CD4-positive, alpha-beta T cell treated with Interleukin-4 for 1 hour (primary cell): ENCODE measurements at places on chromosomes 6 and 20.

DNA sequence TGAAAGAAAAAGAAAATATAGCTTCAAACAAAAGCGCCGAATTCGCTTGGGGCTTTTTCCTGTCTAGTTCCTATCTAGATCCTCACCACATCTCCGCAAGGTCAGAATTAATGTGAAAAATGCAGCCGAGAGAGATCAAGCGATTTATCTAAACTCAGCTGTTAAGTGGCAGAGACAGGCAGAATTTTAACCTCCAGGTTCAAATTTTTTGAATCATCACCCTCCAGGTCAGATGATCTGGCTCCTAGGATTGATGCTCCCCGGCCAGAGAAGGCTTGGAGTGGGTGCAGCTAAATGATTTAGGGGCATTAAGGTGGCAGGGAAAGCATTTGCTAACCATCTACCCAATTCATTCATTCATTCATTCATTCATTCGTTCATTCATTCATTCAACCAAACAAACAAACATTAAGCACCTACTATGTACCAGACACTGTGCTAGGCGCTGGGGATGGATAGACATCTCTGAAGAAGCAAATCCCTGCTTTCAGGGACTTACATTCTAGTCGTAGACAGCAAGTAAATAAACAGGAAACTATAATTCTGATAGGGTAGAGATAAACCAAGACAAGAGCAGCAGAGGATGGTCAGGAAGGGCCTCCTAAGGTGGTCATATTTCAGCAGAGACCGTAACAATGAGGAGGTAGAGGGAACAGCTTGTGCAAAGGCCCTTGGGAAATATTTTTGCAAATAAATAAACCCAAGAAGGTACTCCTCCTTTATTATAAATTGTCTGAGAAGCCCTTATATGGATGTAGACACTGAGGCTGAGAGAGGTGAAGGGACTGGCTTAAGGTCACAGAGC lies 672 bp upstream of the UBE2V1 start:
- no peak for DNase-seq

DNA sequence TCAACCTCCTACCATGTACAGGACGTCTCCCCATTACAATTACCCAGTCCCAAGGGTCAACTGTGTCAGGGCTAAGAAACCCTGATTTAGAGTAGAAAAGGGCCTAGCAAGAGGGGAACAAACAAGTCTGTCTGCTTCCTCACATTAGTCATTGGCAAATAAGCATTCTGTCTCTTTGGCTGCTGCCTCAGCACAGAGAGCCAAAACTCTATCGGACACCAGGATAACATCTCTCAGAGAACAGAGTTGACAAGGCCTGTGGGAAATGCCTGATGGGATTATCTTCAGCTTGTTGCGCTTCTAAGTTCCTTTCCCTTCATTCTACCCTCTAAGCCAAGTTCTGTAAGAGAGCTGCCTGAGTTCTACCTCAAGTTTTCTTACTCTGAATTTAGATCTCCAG lies 19.0 kb upstream of the VSX1 start:
- DNase-seq = no peak

DNA sequence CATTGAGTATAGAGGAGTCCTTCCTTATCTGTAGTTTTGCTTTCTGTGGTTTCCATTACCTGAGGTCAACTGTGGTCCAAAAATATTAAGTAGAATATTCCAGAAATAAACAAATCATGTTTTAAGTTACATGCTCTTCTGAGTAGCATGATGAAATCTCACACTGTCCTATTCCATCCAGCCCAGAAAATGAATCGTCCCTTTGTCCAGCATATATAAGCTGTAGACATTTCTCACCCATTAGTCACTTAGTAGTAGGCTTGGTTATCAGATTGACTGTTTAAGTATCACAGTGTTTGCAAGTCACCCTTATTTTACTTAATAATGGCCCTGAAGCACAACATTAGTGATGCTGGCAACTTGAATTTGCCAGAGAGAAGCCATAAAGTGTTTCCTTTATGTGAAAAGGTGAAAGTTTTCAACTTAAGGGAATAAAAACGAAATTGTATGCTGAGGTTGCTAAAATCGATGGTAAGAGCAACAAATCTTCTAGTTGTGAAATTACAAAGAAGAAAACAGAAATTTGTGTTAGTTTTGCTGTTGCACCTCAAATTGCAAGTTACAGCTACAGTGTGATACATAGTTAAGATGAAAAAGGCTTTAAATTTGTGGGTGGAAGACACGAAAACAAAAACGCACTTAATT lies 198.6 kb upstream of the SIM1 start:
- no peak for DNase-seq

DNA sequence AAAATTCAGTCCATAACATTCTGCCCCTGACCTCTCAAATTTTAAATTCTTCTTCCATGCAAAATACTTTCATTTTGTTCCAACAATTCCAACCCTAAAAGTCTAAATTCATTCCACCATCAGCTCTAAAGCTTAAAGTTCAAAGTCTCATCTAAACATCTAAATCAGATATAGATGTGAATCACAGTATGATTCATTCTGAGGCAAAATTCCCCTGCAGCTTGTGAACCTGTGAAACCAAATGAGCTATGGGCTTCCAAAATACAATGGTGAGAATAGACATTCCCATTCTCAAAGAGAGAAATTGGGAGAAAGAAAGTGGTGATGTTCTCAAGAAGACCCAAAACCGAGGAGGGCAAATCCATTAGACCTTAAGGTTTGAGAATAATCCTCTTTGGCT lies 309.8 kb downstream of the HIVEP2 start:
- DNase-seq = no peak

DNA sequence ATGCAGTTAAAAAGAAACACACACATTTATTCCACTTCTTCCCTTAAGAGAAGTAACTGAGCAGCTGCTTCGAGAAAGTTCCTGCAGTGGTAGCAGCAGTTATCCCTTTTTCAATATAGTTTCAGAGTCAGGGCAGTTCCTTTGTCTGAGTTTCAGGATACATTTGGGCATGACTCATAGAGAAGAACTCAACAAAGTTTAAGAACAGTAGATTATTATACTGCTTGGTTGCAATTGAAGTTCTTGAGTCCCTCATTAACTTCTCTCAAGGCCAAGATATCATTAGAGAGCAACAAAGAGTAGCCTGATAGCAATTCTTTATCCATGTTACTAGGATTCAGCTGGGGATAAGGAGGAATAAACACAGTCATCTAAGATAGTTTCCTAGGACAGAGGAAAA lies 54.4 kb downstream of the TPD52L1 start:
- DNase-seq = no peak

- peak; percentile 78 for DNase-seq
These were observed 27.9 kb upstream of the CCR6 start for GRCh38 chr6:167094820-167095637.

- DNase-seq = no peak
These were observed 351.3 kb downstream of the ZFAND3 start for GRCh38 chr6:38170666-38171355.

DNA sequence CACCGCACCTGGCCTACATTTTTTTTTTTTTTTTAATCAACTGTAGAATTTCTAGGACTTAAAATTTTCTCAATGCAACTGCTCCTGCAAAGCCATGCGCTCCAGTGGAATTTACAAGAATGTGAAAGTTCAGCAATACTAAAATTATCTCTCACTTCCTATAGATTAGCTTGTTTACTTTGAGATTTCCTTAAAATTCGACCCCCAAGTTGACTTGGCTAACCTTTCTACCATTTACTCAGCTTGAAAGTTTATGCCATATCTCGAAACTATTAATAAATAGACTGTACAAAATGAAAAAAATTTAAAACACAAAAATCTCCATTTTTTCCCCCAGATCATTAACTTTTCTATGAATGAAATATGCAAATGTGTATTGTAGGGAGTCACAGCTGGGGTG lies 64.3 kb downstream of the ZBTB2 start:
- no peak for DNase-seq

DNA sequence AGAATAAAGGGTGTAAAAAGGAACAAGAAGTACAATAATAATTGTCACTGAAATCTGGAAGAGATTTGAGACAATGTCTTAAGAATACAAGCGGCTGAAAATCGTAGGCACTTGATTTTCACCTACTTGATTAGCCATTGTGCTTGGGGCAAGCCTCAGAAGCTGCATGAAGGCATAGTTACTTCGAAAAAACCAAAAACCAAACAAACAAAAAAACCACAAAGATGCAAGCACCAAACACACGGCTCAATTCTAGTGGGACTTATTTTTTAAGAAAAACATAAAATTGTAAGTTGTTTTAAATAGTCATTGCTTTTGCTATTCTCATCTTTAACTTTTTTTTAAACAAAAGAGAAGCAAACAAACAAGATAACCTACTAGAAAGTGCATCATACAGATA lies 235.6 kb downstream of the OGFRL1 start:
- no peak for DNase-seq
